ENCODE measurements at places on chromosomes 3 and 15.

DNA sequence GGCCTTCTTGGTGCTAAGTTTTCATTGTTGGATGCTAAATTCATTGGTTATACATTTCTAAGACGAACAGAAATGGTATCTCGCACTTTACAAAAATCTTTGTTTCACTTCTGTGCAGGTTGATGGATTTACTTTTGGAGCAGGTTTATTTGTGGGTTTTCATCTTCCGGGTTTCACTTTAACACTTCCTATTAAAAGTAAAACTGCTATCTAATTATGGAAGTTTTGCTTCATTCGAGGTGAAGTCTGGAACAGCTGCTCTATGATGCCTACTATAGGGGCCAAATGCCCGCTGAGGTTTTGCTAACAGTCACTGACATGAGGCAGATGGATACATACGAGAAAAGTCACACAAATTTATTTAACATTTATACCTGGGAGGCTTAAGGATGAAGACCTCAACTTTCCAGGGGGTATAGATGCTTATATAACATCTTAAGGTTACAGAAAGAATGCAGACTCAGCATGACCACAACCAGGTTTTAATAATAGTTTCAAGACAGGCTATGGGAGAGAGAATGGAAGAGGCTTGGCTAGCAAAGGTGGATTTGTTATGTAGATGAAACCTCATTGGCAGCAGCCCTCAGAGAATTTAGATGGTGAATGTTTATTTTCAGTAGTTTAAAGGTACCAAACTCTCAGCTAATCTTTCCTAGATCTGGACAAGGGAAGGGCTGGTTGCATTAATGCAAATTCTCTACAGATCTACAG lies 54.2 kb downstream of the OSTN start:
- DNase-seq, result no peak

GRCh38 chr3:7328339-7328738 lies 467.4 kb downstream of the GRM7 start:
- DNase-seq, result no peak

DNA sequence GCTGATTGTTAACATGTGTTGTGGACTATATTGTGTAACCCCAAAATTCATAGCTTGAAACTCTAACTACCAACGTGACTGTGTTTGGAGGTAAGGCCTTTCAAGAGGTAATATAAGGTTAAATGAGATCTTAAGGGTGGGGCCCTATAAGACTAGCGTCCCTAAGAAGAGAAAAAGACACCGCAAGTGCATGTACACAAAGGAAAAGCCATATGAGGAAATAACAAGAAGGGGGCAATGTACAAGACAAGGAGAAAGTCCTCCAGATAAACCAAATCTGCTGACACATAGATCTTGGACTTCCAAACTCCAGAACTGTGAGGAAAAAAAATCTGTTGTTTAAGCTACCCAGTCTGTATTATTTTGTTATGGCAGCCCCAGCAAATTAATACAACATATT lies 8.6 kb downstream of the DMXL2 start:
- no peak for DNase-seq

DNA sequence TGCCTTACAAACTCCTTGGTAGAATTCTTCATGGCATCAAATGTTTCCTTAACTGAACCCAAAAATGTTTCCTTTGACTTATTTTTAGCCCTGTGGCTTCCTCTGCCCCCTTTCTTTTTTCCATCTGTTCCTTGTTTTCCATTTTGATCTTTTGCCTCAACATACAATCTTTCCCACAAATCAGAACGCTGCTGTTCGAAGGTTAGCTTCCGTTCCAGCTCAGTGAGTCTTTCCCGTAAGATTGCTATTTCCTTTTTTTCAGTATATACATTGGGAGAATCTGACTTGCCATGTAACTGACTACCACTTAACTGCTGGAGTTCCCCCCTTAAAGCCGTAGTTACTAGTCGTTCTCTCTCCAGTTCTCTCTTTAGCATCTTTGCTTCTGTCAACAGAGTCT lies 41.2 kb downstream of the PIGB start:
- DNase-seq, result no peak

DNA sequence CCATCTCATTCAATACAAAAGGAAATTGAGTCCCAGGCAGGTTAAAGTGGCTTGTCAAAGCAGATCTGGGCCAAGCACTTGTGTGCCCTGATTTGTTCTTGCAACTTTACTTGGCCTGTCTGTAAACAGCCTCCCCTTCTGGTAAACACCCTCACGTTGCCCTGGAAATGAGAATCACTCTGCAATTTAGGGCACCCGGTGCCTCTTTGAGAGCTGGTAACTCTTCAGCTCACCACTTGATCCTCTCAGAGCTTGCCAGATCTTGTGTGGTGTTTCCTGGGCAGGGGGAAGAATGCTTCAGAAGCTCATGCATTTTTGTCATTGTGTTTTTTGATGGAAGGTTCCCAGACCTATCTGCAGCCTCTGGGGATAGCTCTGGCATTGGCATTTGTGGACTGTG lies 11.3 kb downstream of the MED12L start:
- no peak for DNase-seq

GRCh38 chr15:27549746-27550145 lies 549.4 kb downstream of the OCA2 start:
- no peak for DNase-seq

DNA sequence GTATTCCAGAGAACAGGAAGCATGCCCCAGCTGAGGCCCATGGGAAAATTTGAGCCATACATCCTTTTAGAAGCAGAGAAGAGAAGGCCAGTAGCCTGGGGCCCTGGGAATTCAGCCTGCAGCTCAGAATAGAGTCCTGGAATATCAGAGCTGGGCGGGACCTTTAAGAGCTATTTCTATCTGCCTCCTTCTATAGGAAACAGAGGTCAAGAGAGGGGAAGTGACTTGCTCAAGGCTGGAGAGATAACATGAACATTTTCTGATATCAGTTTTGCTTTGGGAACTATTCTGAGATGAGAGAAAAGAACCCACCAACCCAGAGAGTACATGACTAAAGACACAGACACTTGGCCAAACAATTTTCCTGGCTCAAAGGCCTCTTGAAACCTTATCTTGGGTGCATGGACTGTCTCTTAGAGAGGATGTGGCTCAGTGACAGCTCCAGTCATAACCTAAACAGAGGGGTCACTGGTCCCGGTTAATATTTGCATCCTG lies 26.0 kb downstream of the MASP1 start:
- DNase-seq, result no peak

DNA sequence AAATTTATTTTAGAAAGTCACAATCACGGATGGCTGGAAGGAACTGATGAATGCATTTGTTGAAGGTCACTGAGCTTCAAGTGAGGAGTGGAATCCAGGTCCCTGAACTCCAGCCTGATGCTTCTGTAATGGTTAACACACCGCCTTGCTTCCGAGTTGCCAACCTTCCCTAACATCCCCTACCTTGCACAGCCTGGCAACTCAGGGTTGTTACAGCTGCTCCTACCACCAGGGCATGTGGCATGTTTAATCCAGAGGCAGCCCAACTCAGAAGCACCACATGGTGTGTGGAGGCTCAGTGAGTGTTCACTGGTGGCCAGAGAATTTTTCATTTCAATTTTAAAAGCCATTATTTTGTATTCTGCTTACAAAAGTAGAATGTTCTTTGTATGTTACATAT lies 4.9 kb downstream of the TM2D3 start:
- no peak for DNase-seq

GRCh38 chr3:33016846-33017405 lies 65.5 kb downstream of the CCR4 start:
- no peak for DNase-seq

DNA sequence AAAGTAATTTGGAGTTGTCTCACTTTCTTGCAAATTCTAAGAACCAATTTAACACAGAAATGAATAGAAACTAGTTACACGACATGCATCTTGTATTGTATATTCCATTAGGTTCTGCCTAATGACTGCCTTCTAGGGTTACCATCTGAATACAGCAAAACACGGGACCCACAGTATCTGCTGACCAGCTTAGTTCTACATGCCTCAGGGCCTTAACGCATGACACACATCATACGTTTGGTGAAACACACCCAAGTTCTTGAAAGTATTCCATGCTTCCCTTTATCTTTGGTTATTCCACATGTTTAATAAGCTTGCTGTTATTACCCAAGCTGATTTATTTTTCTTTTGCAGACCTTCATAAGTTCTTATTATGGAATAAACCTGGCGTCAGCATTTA lies 27.9 kb downstream of the APH1B start:
- DNase-seq, result no peak

- no peak for DNase-seq
Observed at GRCh38 chr3:167776066-167776685, 40.7 kb downstream of the SERPINI1 start.

- DNase-seq, result no peak
Observed at GRCh38 chr15:95295896-95296625, 1034.4 kb upstream of the NR2F2 start.

GRCh38 chr15:25787855-25788520 lies 75.1 kb downstream of the ATP10A start:
- DNase-seq, result no peak

GRCh38 chr15:68412218-68412617 lies 19.7 kb downstream of the ITGA11 start:
- DNase-seq, result no peak

- no peak for DNase-seq
Observed at GRCh38 chr3:62735510-62735909, 139.7 kb downstream of the CADPS start.

DNA sequence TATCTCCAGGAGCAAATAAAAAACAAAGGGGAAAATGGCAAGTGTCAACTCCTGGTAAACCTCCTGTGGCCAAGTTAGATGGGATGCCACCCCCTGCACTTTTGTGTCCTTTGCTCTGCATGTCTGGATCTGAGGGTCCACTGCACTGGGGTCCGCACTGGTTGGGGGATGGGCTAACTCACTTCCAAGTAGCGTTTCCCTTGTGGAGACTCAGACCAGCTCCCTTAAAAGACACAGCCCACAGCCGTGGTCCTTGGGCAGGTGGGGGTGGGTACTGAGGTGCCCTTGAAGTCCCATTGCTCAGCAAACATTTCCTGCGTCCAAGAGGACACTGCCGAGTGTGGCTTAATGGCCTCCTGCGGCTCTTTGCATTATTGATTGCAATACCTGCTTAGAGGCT lies 188.2 kb downstream of the MEGF11 start:
- DNase-seq, result no peak

GRCh38 chr3:15451216-15452113 lies 24.1 kb downstream of the EAF1 start:
- DNase-seq, result no peak

DNA sequence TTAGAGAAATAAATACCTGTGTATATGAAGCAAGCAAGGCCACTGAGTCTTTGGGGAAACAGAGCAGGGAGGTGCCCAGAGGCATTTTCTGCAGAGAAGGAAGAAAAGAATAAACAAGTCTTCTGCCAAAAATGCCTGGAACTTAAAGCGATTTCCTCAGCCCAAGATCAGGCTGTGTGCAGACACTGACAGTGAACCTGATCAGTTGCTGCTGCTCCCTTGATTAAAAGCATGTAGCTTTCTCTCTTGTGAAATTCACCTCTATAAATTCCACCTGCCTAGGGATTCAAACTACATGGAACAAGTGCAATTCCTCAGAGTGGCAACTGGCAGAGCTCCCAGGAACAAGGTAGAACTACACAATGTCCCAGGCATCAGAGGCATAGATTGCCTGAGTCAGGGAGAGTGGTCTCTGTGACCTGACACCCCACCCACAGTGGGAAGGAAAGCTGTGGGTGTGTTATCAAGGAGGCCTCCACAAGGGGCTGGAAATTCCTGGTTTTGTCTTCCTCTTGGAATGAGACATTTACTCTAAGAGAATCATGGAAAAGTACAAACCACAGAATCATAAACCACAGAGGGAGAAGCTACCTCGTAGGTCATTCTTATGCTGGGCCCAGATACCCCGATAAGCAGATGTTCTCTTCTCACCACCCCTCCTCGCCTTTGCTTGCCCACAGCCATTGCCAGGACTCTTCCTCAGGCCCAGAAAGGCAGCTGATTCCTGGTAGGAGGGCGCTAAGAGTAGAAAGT lies 1.8 kb upstream of the ZBTB38 start:
- DNase-seq, result no peak

DNA sequence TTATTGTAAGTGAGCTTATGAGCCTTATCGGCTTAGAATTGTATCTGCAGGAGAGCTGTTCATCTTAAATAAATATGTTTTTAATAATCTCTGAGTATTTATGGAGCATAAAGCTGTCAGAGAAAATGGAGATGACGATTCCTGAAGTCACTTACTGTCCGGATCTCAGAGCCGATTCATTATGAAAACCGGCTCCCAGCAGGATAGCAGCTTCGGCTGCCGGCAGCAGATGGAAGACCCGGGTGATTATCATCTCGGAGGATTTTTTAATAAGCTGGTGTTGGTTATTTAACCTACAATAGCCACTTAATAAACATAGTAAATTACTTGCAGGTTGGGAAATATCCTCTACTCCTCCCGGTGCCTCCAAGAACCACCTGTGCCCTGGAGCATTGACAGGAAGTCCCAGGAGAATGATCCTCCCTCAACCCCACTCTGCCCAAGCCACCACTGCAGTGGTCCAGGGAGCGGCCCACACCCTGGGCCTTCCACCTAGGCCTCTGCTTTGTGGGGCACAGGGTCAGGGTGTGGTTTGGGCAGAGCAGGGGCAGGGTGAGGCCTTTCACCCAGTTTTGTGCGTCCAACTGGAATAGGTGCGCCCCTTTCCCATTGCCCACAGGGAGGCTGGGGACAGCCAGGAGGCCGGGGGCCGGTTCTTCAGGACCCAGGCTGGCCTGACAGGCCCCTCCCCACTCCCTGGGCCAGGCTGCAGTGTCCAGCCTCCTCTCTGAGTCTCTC lies 42.2 kb upstream of the PRR23E start:
- peak; percentile 83 for DNase-seq

GRCh38 chr3:157237886-157238285 lies 77.9 kb upstream of the CCNL1 start:
- no peak for DNase-seq

DNA sequence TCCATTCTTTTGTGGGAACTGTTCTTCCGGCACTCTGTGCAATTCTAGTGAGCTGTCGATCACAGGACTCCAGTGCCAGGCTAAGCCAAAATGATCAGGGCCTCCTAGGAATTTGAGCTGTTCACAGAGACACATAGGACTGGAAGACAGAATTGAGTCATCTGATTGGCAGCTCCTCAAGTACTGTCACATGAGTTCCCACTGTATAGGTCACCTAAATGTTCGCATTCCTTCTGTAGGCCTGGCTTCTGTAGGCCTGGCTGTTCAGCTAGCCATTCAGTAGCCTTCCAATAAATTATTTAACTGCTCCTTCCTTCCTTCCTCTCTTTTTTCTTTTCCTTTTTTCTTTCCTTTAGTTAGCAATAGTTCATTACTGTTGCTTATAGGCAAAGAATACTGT lies 4.3 kb downstream of the PROS1 start:
- no peak for DNase-seq

GRCh38 chr3:29128001-29128400 lies 152.9 kb upstream of the RBMS3 start:
- DNase-seq, result no peak

- DNase-seq, result no peak
Observed at GRCh38 chr3:72488738-72489035, 359.6 kb downstream of the SHQ1 start.

DNA sequence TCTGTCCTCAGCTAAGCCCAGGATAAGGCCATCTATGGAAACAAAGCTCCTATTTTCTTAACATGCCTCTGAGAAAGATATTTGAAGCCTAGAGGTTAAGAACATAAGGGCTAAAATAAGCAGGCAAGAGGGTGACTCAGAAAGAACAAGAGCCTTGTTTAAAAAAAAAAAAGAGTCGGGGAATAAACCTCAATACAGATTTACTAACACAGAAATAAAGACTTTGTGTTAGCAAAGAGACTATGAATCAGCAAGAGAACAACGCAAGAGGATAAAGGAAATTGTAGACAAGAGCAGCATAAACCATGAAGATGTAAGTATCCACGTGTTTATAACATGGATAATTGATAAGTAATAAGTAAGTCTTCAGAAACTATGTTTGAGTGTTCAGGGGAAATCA lies 36.0 kb downstream of the RAB27A start:
- no peak for DNase-seq

Measured in NCI-H524 treated with DMSO at 0.1 percent for 48 hours (cell line).